ENCODE measurements at places on chromosomes 12 and 14.
A peak's percentile ranks its signal among the peaks of the same experiment; 100 is the strongest.

- no peak for DNase-seq
These were observed 44.1 kb downstream of the PITPNM2 start for GRCh38 chr12:123106640-123107359.

DNA sequence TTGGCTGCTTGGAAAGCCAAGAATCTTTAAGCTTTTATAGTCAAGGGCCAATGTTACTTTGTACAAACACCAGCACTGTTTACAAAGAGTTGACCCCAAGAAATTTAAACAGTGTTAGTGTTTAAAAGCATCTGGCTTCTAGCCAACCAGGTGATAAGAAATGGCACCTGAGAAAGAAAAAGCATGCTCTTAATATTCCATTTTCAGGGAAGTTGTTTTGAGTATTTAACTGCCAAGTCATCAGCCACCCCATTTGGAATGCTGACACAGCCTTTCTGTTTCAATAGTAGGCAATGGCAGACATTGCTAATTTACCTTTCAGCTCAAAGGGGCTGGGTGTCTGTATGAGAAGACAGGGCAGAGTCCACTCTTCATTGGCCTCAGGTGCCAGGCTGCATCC is 3.7 kb upstream of the SLC35F4 start:
- DNase-seq, result no peak

GRCh38 chr14:33348510-33348909 is 409.8 kb downstream of the NPAS3 start:
- DNase-seq, result no peak

DNA sequence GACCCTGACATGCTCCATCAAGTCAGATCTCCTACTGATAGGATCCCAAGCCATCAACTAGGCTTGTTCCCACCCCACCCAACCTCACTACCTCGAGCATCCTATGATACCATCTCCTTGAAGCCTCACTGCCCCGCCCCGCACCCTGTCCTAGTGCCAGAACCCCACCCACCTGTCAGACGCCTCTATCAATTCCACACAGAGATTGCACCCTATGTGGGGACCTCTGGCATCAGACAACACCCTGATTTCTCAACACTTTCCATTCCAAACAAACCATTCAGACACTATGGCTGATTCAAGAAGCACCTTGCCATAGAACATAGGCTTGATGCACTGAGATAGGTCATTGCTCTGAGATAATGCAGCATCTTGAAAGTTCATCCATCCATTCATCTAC is 3.1 kb upstream of the GLTP start:
- DNase-seq, result no peak

DNA sequence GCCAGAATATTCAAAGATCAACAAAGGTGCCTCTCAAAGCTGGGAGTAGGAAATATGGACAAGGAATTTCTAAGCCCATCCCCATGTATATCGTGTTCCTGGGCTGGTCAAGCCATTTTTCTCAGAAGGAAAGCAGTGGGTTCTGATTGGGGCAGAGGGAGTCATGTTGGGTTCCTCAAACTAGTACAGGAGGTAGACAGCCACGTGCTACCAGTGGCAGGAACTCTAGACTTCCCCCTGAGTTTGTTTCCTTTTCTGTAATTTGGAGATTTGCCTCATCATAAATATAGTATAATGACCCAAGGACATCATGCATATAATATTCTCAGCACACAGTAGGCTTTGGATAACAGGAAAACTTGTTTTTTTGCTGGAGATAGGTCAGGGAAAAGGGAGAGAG is 16.4 kb upstream of the PLEKHH1 start:
- no peak for DNase-seq

DNA sequence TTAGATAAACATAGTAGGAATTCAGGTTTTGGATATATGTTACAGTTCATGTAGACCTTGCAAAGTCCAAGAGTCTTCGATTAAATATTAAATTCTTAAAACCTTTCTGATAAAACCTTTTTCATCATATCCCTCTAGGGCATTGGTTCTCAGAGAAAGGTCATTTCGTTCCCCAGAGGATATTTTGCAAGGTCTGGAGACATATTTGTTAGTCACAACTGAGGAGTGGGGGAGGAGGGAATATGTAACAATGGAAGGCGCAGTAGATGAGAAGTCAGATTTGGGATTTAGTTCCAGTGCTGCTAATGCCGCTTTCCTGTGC is 5.3 kb downstream of the TMEM253 start:
- no peak for DNase-seq

DNA sequence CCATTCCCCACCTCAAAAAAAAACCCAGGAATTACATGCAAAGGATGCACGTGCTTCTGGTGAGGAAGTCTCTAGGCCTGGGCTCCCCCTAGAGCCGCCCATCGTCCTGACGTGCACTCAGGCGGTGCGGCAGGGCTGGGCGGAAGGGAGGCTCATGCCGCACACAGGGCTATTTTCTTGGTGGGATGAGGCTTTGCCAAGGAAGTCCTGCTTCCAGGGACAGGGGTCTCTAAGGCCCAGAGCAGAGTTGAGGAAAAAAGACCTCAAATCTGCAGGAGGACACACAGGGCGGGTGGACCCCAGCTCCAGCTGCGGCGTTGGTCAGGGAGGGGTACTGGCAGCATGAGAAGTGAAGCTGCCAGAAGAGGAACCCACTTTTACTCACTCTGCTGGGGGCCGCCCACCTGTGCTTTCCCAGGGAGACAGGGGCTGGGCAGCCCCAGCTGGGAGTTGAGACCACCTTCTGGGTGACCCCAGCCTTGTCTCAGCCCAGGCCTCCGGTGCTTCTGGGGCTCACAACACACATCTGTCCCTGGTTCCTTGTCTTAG is 4.2 kb downstream of the RHOF start:
- DNase-seq, result no peak

- DNase-seq, result no peak
These were observed 73.1 kb downstream of the PAWR start for GRCh38 chr12:79617696-79618095.

- no peak for DNase-seq
These were observed 17.1 kb downstream of the PLD4 start for GRCh38 chr14:104941508-104942365.

DNA sequence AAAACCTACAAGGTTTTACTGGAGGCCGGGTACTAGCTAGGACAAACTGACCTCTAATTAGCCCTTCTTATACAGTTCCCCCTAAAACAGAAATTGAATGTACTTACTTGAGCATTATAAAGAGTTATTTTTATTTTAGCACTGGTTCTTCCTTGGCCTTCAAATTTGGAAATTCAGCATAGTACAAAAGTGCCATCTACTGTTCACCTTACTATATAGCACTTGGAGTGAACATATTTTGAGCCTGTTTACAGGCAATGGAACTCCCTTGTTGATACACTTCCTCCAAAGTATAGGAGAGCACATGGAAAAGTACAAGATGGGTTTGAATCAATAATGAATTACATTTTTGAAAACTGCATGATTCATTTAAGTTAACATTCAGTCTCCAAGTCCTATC is 3.9 kb upstream of the POC1B start:
- peak; percentile 13 for DNase-seq

DNA sequence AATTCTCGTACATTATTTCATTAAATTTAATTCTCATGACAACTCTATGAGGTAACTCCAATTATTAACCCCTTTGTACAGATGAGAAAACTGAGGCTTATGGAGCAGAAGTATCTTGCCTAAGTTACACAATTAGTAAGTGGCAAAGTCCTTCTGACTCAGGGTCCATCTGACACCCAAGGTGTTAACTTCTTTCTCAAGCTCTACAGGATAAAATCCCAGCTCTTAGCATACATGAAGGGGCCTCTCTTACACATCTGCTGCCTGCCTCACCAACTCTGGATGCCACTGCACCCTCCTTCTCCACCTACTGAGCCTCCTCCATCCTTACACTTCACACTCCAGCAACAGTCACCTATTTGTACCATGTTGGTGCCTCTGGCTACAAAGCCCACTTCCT is 4.3 kb upstream of the KRT72 start:
- DNase-seq, result no peak

DNA sequence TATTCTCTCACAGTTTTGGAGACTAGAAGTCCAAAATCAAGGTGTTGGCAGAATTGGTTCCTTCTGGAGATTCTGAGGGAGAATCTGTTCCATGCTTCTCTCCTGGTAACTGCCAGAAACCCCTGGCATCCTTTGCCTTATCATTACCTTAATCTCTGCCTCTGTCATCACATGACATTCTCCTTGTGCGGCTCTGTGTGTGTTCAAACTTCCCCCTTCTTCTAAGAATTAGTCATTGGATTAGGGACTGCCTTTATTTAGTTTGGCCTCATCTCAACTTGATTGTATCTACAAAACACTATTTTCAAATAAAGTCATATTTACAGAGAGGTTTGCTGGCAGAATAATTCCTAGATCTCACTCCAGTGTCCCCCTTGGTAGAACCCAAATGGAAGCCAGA is 68.9 kb downstream of the ZNF641 start:
- no peak for DNase-seq

GRCh38 chr14:99649219-99649618 is 4.3 kb downstream of the HHIPL1 start:
- DNase-seq, result no peak

DNA sequence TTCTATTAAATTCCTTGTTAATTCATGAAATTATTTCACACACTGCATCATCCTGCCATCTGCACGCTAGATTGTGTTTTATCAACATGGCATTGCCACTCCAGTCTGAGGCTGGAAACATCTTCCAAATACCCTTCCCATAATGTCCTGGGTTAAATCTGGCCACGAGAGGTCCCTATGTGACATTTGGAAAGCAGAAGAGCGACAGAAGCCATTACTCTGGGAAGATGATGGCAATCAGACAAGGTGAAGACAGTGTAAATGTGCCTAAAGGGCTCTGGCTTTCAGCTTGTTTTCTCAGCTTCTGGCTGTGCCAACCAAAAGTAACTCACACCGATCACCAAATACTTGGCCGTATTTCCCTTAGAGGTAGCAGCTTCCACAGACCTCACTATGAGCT is 144.8 kb downstream of the CAPZA3 start:
- no peak for DNase-seq

- no peak for DNase-seq
These were observed 1299.8 kb upstream of the TMEM132C start for GRCh38 chr12:126967152-126967551.

DNA sequence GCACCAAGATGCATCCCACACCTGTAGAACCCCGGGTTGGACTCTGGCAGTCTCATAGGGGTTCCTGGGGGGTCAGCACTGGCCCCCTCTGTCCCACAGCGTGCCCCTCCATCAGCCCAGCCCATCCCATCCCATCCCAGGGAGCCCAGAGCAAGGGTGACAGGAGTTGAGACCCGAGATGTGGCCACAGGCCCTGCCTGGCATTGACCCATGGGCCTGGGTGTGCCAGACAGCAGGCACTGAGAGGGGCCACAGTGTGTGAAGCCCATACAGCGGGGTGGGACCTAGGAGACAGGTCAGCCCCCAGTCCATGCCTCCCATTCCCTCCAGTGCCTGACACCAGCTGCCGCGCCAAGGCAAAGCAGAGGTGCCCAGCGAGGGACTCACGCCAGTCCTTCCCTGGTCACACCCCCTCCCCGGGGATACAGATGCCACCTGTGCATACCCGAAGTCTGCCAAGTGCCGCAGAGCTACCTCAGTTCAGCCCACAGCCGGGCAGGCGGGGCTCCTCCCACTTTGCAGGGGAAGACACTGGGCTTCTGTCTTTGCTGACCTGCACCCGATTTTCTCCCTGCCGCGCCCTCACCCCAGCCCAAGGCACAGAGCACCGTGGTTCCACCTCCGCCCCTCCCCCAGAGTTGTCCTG is 50.4 kb downstream of the CYP46A1 start:
- no peak for DNase-seq

- no peak for DNase-seq
These were observed 5.7 kb downstream of the KRT73 start for GRCh38 chr12:52612431-52613383.

DNA sequence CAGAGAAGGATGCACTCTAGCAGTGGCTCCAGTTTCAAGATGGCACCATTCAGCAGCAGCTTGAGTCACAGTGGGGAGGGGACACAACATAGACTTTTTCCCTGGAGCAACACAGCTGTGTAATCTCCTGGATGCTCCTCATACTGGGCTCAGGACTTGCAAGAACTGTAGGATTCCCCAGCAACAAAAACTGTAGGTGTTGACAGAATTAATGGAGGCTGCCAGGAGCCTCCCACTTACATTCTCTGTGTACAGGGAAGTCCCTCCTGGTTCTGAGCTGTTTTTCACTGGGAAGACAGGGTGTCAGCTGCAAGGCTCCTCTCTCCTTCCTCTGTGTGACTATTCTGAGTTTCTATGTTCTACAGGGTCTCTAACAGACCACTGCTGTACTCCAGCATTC is 217.9 kb downstream of the KIF21A start:
- no peak for DNase-seq

GRCh38 chr12:54164387-54165145 is 24.2 kb downstream of the SMUG1 start:
- DNase-seq, result peak; percentile 76

GRCh38 chr12:112711026-112711425 is 80.5 kb upstream of the RPH3A start:
- DNase-seq, result no peak

DNA sequence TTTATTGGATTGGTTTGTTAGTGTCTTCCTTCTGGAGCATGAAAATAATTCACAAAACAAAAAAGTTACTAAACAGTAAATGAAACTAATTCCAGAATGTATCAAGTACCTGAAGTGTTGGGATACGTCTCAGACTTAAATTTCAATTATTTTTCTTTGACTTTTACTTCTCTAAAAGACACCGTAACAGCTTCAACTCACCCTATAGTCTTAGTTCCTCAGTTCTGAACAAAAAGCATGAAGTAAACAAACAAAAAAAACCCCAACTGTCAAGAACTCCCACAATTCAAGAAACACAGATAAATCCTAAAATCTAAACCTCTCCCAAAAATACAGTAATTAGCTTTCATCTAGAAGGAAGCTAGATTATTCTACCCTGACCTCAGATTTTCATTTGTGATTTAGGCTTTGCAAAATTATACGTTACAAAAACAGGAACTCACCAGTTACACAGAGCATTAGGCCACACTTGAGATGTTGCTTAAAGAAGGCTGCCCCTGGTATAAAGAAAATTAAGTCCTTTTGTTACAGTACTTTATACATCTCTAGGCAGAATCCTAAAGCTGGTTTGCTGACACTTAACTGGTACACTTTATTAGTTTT is 10.2 kb downstream of the HEATR5A start:
- DNase-seq, result no peak

DNA sequence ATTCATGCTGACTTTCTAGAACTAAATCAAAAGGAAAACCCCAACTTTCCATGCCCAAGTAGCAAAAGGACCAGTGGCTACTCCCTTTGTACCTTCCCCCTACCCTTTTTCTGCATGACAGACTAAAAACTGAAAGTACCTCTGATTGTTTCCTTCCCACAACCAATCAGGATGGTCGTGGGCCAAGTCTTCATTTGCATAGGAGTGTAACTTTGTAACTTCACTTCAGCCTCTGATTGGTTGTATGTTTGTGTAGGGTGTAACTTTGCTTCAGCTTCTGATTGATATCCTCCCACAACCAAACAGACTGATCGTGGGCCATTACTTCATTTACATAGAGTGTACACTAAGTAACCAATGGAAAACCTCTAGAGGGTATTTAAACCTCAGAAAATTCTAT is 96.5 kb downstream of the DENND5B start:
- DNase-seq, result no peak

GRCh38 chr12:64618953-64619590 is 8.8 kb downstream of the RASSF3 start:
- DNase-seq, result no peak
